Calu3 (cell line): ENCODE measurements at places on chromosomes 16 and 17.

- DNase-seq = peak; percentile 91
These were observed 2.0 kb downstream of the TRIM47 start for GRCh38 chr17:75876190-75876937.

GRCh38 chr17:7831233-7831632, 2.8 kb upstream of the KDM6B start:
- no peak for DNase-seq

GRCh38 chr16:80583466-80583865, 42.7 kb downstream of the DYNLRB2 start:
- no peak for DNase-seq

DNA sequence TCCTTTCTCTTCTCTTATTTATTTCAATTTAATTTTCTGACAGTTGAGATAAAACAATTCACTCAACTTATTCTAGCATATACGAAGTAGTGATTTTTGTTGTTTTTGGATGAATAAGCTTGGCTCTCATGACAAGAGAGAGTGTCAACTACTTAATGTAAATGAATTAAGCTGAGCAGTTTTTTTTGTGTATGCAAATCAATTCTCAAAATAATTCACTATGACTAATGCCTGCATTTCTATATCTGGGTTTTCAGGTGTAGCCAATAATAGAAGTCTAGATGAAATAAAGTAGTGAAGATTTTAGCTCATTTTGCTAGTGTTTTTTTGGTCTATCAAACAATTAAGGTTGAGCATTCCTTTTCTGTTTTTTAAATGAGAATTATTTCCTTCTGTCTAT, 1354.0 kb downstream of the CDH8 start:
- no peak for DNase-seq

- DNase-seq = no peak
These were observed 44.0 kb downstream of the HNF1B start for GRCh38 chr17:37700881-37701280.

GRCh38 chr16:24051125-24051524, 205.0 kb upstream of the CACNG3 start:
- DNase-seq = no peak

- DNase-seq = no peak
These were observed 537 bp downstream of the GOSR1 start for GRCh38 chr17:30477774-30478115.
